ENCODE measurements at places on chromosomes 11 and 22. TPM values are rescaled to one million over a fixed set of nuclear protein-coding genes. Genes with fewer than 3 reads are reported as not detected.

Gene CCDC157
- 1.3 TPM for polyA plus RNA-seq

Gene SLC17A6
- polyA plus RNA-seq: 0.25 TPM

Gene OR6T1
- not detected for polyA plus RNA-seq

Gene OR52K2
- polyA plus RNA-seq: not detected

Gene OR2AT4
- not detected for polyA plus RNA-seq

Gene CXCR5
- polyA plus RNA-seq: 0.46 TPM

Gene MGAT3
- polyA plus RNA-seq: 3.0 TPM

Gene MAP6
- 1.8 TPM for polyA plus RNA-seq

Gene CBL
- 7.3 TPM for polyA plus RNA-seq

Gene APOA5
- not detected for polyA plus RNA-seq

Gene MS4A1
- 2.0 TPM for polyA plus RNA-seq

Gene CDC42EP2
- 82.5 TPM for polyA plus RNA-seq

Gene MN1
- polyA plus RNA-seq: 0.38 TPM

Gene ARCN1
- polyA plus RNA-seq: 73.5 TPM

Gene SAA4
- polyA plus RNA-seq: 9.1 TPM

Gene IL10RA
- 2.0 TPM for polyA plus RNA-seq

Gene UBASH3B
- 2.4 TPM for polyA plus RNA-seq

Gene GAL3ST3
- polyA plus RNA-seq: 0.64 TPM

Gene SPINDOC
- 9.7 TPM for polyA plus RNA-seq

Gene RAB38
- polyA plus RNA-seq: not detected

Gene OR52H1
- not detected for polyA plus RNA-seq

Gene UCP2
- polyA plus RNA-seq: 86.4 TPM

Gene DDI1
- not detected for polyA plus RNA-seq

Gene UQCR10
- 212 TPM for polyA plus RNA-seq

Gene DENND6B
- 2.0 TPM for polyA plus RNA-seq

Gene MYO18B
- polyA plus RNA-seq: 0.34 TPM

Gene RDX
- 17.7 TPM for polyA plus RNA-seq

Gene OR5T2
- polyA plus RNA-seq: not detected

Gene PRG3
- polyA plus RNA-seq: not detected

Gene FGF4
- polyA plus RNA-seq: not detected

Gene PPP6R2
- 25.1 TPM for polyA plus RNA-seq

Gene GUCY1A2
- polyA plus RNA-seq: 1.3 TPM

Gene APOBEC3A
- 0.46 TPM for polyA plus RNA-seq

Gene SESN3
- polyA plus RNA-seq: 2.6 TPM

Gene CENPM
- polyA plus RNA-seq: 1.1 TPM

Gene FAM76B
- polyA plus RNA-seq: 7.5 TPM

Gene MFNG
- polyA plus RNA-seq: 19.0 TPM

Gene RASL10A
- polyA plus RNA-seq: 1.0 TPM

Gene GAB4
- not detected for polyA plus RNA-seq

Gene EHD1
- polyA plus RNA-seq: 10.3 TPM

Gene NLRP14
- 0.11 TPM for polyA plus RNA-seq

Gene RAG2
- polyA plus RNA-seq: not detected

Gene SVIP
- 5.2 TPM for polyA plus RNA-seq

Gene MS4A4E
- 0.08 TPM for polyA plus RNA-seq
